ENCODE measurements at places on chromosomes 2 and 18. TPM values are rescaled to one million over a fixed set of nuclear protein-coding genes. Genes with fewer than 3 reads are reported as not detected.

DNA sequence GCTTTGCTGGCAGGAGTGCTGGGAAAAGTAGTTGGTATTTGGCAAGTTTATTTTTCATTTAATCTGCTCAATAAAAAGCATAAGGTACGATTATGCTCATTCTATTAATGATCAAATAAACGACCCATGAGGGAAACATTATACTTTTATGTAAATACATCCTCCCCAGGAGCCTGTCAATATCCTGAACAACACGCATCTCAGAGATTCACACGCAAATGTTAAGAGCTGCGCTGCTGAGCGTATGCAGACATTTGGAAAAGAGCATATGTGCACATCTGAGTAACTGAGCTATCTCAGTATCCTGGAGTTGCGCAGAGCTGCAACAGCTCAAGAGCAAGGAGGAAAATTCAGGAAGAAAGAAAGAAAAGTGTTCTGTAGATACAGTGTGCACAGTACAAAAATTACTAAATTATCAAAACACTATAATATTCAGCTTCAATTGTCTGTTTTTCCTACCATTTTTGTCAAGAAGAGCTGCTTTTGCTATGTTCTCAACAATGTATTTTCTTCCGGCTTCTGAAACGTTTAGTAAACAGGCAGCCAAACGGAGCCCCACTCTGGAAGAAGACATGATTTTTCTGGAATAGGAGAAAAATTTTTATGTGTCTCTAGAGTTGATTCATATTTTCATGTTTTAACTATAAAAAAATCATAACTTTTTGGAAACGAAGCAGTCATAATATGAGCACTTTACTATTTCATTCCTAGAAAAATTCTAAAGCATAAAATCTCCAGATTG is 2.4 kb downstream of the FTCDNL1 start:
- H3K4me3 ChIP-seq: no peak overlapping the region
- no peak for DNase-seq
- H3K27ac ChIP-seq: no peak overlapping the region
- H3K27me3 ChIP-seq: peaks cover 16% of the 10 kb centered on the region
- peaks cover 4% of the 10 kb centered on the region for H3K4me1 ChIP-seq

Gene GRHL1
- 1.4 TPM for total RNA-seq

- no peak for DNase-seq
- H3K4me1 ChIP-seq: peaks cover 15% of the 10 kb centered on the region
- H3K4me3 ChIP-seq: no peak overlapping the region
- no peaks in the 10 kb centered on the region for H3K27me3 ChIP-seq
Observed at GRCh38 chr2:158735822-158736580, 59.1 kb upstream of the DAPL1 start.

DNA sequence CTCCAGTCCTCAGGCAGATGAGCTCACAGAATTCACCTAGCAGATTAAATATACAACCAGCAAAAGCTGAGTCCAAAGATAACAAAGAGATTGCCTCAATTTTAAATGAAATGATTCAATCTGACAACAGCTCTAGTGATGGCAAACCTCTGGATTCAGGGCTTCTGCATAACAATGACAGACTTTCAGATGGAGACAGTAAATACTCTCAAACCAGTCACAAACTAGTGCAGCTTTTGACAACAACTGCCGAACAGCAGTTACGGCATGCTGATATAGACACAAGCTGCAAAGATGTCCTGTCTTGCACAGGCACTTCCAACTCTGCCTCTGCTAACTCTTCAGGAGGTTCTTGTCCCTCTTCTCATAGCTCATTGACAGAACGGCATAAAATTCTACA is 86.0 kb downstream of the PTRHD1 start:
- H3K27ac ChIP-seq: no peak overlapping the region
- no peaks in the 10 kb centered on the region for H3K27me3 ChIP-seq
- H3K4me1 ChIP-seq: peaks cover 8% of the 10 kb centered on the region
- H3K4me3 ChIP-seq: no peak overlapping the region
- no peak for DNase-seq

Gene TCF7L1
- 4.6 TPM for total RNA-seq

DNA sequence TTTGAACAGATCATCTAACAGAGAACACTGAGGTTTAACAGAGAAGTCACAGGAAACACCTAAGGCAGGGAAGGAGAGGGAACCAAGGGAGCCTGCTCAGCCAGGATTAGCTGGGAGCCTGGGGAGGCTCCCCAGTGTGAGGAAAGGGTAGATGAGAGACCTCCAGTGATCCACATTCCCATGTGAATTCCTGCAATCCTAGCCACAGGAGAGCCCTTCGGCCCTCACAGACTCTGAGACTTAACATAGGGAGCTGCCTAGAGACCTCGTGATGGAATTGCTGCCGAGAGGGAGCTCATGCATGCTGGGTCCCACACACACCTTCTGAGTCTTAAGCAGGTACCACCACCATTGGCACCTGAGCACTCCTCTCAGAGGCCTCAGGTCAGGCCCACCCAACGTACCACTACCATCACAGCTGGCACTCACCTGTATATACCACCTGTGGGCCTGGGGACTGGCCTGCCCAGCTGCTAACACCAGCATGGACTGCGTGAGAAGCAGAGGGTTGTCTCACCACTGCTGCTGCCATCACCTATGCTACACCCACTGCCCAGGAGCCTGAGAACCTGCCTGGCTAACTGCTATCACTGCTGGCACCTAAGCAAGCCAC is 225.9 kb upstream of the RASGRP3 start:
- H3K4me1 ChIP-seq: no peaks in the 10 kb centered on the region
- DNase-seq: no peak
- H3K27me3 ChIP-seq: no peaks in the 10 kb centered on the region
- peaks cover 11% of the 10 kb centered on the region for H3K36me3 ChIP-seq

Gene RGPD3
- total RNA-seq: 0.05 TPM

DNA sequence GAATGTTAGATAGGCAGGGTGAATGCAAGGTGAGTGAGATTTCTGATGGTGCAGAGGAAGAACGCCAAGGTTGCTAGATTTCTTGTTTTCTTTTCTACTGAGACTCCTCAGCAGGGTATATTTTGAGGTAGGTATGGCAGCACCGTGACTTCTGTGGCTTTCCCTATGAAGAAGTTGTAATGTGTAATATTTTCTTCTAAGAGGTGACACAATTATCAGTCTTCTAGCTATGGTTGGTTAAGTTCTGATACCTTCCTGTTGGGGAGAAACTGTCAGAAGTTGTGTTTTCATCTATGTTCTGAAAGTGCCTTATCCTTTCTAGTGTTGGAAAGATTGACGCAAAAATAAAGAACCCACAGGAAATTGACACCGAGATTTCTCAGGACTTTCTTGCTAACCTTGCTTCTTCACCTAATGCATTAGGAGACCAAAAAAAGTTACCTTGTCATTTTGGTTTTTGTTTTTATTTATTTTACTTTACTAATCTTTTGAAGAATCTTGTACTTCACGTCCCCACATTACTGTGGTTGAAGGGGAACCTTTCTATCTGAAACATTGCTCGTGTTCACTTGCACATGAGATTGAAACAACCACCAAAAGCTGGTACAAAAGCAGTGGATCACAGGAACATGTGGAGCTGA is 11.9 kb downstream of the IL18R1 start:
- no peaks in the 10 kb centered on the region for H3K4me1 ChIP-seq
- DNase-seq: no peak
- no peak overlapping the region for H3K27ac ChIP-seq
- H3K27me3 ChIP-seq: no peaks in the 10 kb centered on the region
- no peak overlapping the region for H3K4me3 ChIP-seq

- H3K36me3 ChIP-seq: no peaks in the 10 kb centered on the region
- no peak overlapping the region for H3K4me3 ChIP-seq
- no peaks in the 10 kb centered on the region for H3K27me3 ChIP-seq
- DNase-seq: peak; percentile 56
Observed at GRCh38 chr2:10286216-10287037, 16.3 kb upstream of the HPCAL1 start.

DNA sequence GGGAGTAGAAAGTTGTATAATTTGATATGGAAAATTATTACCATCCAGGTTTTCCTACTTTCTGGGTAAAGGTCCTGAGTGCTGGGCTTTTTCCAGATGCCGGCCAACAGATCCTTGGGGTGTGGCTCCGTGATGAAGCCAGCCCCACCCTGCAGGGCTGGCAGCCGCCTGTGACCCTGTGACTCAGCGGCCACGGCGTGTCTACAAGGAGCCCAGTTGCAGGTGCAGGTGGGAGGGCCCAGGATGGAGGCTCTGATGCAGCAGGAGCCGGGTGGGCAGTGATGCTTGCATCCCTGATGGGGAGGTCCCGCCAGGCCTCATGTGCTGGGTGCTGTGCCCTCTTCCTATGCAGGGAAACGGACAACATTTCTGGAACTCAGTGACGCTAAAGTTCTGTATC is 96.0 kb upstream of the ALKAL2 start:
- DNase-seq: no peak
- no peak overlapping the region for H3K27ac ChIP-seq
- no peak overlapping the region for H3K4me3 ChIP-seq
- H3K4me1 ChIP-seq: no peaks in the 10 kb centered on the region
- H3K36me3 ChIP-seq: no peaks in the 10 kb centered on the region

GRCh38 chr2:230577114-230577513 is 135.5 kb upstream of the CAB39 start:
- H3K27me3 ChIP-seq: peaks cover 15% of the 10 kb centered on the region
- H3K27ac ChIP-seq: no peak overlapping the region
- no peak for DNase-seq

DNA sequence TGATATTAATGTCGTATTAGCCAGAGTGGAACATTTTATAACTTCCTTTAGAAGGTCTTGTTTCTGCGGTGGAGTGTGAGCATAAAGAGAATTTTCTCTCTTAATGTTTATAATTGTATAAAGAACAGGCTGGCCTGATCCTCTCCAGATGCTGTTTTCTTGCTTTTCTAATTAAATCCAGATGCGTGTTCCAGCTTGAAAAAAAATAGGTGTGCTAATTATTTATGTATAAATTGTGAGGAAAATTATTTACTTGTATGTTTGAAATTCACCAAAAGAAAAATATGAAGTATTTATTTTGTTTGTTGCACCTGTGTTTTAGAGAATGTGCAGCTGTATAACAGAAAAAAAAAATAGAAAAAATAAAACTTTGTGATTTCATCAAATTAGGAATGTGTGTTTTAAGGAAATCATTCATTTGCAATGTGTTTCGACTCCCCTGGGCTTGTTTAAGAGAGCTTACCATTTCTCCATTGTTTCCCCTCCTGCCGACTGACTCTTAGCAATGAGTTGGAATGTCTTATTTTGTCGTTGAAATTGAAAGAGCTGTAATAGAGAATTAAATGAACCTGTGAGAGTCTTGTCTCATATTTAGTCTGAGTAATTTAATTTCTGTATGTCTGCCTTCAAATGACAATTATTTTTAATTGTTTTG is 220.1 kb upstream of the NXPH2 start:
- H3K4me1 ChIP-seq: no peaks in the 10 kb centered on the region
- H3K27ac ChIP-seq: no peak overlapping the region
- H3K4me3 ChIP-seq: no peak overlapping the region
- H3K27me3 ChIP-seq: no peaks in the 10 kb centered on the region
- no peak for DNase-seq
- H3K36me3 ChIP-seq: no peaks in the 10 kb centered on the region

Gene ANKAR
- total RNA-seq: 8.6 TPM

Gene ZNF236
- 13.9 TPM for total RNA-seq

Gene AQP4
- total RNA-seq: 17.7 TPM

DNA sequence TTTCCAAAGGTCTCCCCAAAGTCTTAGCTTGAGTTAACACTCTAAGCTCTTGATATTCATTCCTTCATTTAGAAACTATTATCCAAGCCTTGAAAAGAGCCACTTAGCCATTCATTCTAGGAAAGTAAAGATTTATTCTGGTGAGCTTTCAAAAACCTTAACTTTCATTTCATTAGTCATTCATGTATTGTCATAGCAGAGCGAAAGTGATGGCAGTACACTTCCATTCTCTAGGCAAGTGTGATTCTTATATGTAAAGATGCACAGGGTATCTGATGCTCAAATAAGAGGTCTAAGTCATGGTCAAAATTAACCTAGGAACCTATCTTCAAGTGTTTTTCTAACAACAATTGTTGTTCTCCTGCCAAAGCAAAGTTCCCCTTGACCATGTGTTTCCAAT is 553.0 kb upstream of the FANCL start:
- no peaks in the 10 kb centered on the region for H3K36me3 ChIP-seq
- no peak overlapping the region for H3K4me3 ChIP-seq
- no peaks in the 10 kb centered on the region for H3K4me1 ChIP-seq
- H3K27me3 ChIP-seq: no peaks in the 10 kb centered on the region
- no peak overlapping the region for H3K27ac ChIP-seq

Gene BOLL
- not detected for total RNA-seq

DNA sequence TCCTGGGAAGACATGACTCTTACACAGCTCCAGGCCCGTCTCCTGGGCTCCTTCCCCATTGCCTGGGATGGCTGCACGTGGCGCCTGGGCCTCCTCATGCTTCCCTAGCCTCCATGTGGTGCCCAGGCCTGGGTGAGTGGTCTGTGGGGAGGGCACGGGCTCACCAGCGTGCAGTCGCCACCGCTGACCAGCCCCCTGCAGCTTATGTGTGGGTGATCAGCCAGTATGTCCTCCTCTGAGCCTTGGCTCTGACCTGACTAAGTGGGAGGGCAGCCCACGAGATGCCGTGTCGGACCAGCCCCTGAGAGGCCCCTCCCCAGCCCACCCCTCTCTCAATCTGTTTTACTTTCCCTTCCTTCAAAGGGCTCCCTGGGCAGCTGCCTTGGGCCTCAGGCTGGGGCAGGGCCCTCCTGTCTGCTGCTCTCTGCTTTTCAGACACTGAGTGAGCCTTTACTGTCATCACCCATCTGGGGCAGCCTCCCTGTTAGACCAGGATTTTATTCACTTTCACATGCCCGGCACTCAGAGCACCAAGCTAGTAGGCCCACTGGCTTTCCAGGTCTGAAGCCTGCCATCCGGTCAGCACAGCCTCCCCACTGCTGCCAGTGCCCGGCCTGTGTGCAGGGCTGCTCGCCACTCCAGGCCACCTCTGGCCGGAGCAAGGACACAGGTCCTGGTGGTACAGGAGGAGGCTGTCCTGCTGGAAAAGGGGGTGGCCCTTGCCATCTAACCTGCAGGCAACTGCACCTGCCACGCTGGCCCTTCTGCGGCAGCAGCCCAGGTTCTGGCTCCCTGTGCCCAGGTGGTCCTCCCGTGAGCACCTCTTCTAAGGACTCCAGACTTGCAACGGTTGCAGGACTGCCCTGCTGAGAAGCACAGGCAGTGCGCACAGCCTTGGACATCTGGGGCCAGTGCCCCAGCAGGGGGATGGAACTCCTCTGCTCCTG is 84.9 kb upstream of the HPCAL1 start:
- no peaks in the 10 kb centered on the region for H3K36me3 ChIP-seq
- no peaks in the 10 kb centered on the region for H3K4me1 ChIP-seq
- H3K27me3 ChIP-seq: peaks cover 6% of the 10 kb centered on the region
- no peak for DNase-seq

Gene ALPG
- total RNA-seq: not detected

GRCh38 chr2:69022548-69022947 is 9.6 kb downstream of the ANTXR1 start:
- no peak for DNase-seq
- no peak overlapping the region for H3K4me3 ChIP-seq
- peaks cover 14% of the 10 kb centered on the region for H3K4me1 ChIP-seq
- peaks cover 2% of the 10 kb centered on the region for H3K27me3 ChIP-seq
- H3K36me3 ChIP-seq: no peaks in the 10 kb centered on the region
- no peak overlapping the region for H3K27ac ChIP-seq
